ENCODE measurements at places on chromosomes 6 and 20.

- no peak for DNase-seq
Observed at GRCh38 chr6:2680264-2680922, 70.3 kb downstream of the MYLK4 start.

DNA sequence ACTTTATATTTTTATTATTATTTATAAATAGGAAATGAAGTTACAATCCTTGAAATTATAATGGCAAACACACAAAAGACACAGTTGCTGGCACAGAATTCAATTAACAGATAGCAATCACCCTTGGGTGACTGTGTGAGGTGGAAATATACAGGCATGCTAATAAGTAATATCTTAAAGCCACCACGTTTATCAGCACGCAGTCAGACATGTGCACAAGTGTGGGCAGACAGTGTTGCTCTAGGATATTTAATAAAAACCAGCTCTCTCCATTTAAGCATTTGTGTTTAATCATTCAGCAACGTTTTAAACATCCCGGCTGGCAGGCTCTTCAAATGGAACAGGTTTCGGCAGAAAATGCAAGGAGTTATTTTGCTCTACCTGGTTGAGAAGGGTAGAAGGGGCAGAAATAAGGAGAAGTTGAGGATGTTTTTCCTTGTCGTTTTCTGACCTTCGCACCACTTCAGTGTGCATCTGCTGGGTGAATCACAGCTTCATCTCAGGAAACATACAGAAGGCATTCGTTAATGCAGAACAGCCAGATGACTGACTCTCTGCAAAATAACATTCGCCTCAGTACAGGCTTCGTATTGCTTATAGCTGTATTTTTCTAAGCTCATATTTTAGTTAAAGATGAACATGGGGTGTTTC lies 585.1 kb downstream of the QKI start:
- DNase-seq = no peak

GRCh38 chr6:115540077-115540869 lies 520.4 kb downstream of the FRK start:
- DNase-seq = no peak

DNA sequence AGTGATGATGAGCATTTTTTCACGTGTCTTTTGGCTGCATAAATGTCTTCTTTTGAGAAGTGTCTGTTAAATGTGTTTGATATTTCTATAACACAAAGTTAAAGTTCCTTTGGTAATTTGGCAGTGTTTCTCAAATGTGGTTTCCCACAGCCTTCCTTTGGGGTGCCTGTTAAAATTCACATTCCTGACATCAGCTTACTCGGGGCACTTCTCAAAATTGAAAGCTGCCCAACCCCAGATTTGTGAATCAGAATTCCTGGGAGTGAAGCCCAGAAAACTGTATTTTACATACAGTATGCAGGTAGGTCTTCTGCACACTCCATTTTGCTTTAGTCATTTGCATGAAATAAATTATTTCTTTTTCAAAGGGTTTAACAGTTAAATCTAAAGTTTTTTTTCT lies 207.9 kb downstream of the GMPR start:
- no peak for DNase-seq

- DNase-seq = no peak
Observed at GRCh38 chr6:150981095-150981494, 115.6 kb downstream of the MTHFD1L start.

- DNase-seq = no peak
Observed at GRCh38 chr6:108565893-108566292, 5.2 kb downstream of the FOXO3 start.

DNA sequence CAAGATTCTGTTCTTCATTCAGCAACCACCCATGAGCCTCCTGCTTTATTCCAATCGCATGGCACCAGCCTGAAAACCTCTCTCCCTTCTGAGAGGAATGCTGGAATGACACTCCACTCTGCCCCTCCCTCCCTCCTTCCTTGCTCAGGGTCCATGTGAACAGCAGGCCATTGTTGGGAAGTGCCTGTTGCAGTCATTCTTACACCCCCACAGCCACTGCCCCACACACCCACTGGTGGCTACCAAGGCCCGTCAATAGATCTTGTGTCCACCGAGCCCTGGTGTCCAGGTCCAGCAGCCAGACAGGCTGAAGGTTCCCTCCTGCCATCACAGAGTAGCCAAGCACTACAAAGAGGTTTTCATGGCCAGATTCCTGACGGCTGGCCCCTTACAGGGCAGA lies 6.5 kb downstream of the PDRG1 start:
- DNase-seq = no peak

DNA sequence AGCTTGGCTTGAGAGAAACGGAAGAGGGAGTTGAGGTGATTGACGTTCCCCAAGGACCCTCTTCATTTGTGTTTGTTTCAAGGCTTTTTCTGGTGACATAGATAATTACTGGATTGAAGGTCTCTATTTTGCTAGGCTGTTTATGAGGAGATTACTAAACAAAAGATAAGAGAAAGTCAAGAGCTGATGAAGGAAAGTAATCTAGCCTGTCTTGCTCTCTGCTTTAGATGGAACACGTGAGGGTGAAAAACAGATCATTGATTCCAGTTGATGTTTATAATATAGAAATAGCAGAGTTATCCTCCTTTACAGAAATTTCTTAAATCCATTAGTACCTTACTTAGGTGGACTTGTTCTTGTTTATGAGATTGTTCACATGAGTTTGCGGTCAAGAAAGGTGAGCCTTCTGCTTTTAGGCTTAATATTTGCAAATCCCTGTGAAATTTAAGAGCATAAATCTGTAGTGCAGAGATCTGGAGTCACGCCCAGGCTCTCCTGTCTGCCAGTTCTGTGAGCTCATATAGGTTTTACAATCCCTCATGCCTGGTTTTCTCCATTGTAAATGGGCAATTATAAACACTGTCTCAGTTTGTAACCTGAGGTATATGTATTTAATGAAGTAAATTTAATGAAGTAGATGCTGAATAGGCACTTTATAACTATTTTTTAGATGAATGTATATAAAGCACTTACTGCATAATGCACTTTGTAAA lies 272.8 kb downstream of the NKAIN2 start:
- no peak for DNase-seq

DNA sequence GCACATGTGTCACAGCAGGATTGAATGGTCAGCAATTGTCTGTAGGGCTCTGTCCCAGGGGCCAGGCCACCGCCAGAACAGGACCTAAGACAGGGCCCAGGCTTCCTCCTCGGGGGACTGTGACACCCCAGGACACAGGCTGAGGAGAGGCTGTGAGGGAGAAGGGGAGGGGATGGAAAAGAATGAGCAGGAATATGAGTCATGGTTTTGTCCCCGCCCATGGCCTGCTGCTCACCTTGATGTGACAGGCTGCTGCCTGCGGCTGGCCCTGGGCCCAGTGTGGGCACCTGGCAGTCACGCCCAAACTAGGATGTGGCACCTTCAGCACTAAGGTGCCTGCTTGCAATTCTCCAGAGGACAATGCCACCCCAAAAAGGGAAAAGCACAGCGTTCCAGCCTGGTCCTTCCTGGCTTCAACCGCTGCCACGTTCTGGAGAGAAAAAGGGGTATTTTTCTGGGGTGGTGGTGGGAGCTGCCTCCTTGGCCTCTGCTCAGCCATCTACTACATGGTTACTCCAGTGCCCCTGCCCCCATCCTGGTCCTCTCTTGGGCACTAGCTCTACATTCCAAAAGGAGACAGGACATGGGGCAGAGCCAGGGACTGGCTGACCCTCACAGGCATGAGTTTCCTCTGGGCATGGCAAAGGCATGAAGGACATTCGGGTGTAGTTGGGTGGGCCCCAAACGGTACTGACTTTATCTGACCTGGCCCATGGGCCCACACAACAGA lies 93.4 kb downstream of the SLC22A23 start:
- no peak for DNase-seq

- DNase-seq = no peak
Observed at GRCh38 chr6:40341726-40342125, 245.4 kb downstream of the LRFN2 start.

- DNase-seq = no peak
Observed at GRCh38 chr6:81772741-81773140, 20.3 kb upstream of the TENT5A start.

- DNase-seq = no peak
Observed at GRCh38 chr20:50001784-50002311, 19.1 kb downstream of the SNAI1 start.

DNA sequence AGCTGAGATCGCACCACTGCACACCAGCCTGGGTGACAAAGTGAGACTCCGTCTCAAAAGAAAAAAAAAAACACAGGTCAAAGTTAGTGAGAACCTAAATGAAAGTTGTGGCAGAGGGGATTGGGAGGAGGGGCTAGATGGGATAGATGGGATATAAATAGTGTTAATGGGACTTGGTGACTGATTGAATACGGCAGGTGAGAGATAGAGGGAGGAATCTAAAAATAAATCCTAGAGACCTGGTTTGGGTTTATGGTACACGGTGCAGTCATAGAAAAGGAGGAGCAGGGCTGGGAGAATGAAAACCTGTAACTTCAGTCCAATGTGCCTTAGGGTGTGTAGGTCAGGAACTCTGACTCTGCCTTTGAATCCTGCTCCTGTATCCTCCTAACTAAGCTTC lies 25.0 kb upstream of the DEK start:
- DNase-seq = no peak

- no peak for DNase-seq
Observed at GRCh38 chr20:34328928-34329677, 25.9 kb upstream of the AHCY start.

DNA sequence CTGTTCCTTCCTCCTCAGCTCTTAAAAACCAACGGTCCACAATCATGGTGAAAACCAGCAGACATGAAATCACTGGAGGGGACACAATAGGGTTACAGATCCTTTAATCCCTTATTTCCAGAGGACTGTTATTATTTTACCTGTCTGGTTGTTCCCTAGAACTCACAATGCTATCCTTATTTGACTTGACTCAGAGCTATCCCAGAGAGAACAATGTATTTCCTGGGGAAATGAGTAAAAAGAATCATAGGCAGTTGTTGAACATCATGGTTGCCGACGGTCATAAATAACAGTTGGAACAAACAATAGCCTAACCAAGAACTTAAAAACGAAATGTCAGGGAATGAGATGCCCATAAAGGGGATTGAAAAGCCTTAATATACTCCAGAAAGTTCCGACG lies 9.3 kb downstream of the OR2H1 start:
- DNase-seq = no peak

DNA sequence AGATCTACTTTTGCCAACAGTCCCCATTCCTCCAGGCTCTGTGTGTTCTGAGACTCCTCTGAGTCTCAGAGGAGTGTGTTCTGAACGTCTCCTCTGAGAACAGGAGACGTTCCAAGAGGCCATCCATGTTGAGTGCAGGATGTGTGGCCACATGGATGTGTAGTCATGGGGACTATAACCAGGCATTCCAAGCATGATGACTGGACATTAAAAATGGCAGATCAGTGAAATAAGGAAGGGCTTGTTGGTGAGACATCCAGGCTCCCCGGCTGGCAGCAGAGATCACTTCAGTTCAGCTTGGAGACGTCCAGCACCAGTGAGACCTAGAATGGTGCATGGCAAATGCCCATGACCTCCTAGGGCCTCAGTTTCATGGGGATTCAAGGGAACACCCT lies 34.3 kb upstream of the POU5F1 start:
- DNase-seq = no peak

GRCh38 chr20:32017711-32018251 lies 7.5 kb downstream of the CCM2L start:
- DNase-seq = peak; percentile 43

GRCh38 chr6:33742092-33742491 lies 4.6 kb downstream of the IP6K3 start:
- DNase-seq = no peak

- DNase-seq = no peak
Observed at GRCh38 chr20:50996901-50997865, 25.7 kb downstream of the KCNG1 start.

- no peak for DNase-seq
Observed at GRCh38 chr6:168130697-168131371, 51.8 kb upstream of the FRMD1 start.

DNA sequence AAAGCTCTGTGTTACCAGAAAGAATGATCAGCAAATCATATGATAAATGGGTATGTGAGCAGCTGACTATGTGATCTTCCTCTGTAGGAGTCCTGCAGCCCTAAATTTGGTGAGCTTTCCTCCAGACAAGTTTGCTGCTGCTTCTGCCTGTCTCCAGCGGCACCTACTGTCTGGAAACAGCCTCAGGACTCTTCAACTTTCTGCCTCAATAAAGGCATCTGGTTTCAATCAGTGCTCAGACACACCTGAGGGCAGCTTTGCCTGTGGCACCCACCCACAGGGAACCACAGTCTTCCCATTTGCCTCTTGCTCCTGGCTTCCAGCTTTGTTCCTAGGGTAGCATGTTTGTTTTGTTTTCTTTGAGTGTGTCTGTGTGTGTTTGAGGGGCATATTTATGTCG lies 727.9 kb upstream of the MAN1A1 start:
- no peak for DNase-seq

GRCh38 chr6:23523771-23524170 lies 602.2 kb upstream of the NRSN1 start:
- DNase-seq = no peak

DNA sequence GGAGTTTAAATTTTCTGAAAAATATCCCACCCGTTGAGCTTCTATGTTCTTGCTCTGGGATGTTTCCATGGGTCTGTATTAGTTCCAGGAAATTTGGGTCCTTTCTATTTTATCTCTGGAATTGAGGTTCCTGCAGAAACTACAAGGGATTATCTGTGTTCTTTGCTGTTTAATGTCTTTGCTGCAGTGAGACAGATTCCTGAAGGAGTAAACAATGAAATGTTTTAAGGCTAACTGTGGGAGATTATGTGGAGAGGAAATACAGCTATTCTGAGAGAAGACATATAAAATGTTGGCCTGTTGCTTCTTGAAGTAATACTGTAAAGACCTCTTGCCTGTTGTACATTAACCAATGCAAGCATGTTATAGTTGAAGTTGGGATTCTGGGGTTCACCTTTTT lies 43.5 kb downstream of the SAMD5 start:
- no peak for DNase-seq

DNA sequence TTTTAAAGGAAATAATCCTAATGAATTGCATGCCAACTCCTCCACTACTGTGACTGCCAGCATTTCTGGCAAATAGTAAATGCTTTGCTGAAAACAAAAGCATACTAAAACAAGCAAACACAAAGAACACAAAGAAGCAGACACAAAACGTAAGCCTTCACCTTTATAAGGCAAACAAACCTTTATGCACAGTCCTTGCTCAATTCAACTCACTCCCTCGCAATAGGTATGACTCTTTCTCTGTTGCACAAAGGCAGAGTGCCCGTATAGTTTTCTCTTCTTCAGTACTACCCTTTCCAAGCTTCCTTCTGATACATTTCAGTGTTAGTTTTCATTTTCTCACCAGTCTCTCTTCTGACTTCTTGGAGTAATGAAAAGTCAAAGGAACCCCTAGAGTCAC lies 63.9 kb downstream of the PDE10A start:
- no peak for DNase-seq
